ENCODE measurements at places on chromosomes 1 and 21. TPM values are rescaled to one million over a fixed set of nuclear protein-coding genes. Genes with fewer than 3 reads are reported as not detected.

Gene NKAIN1
- total RNA-seq: under 0.01 TPM

Gene OR2T35
- total RNA-seq: not detected

Gene CFAP126
- total RNA-seq: not detected

Gene RNF207
- 3.3 TPM for total RNA-seq

Gene FCRL4
- not detected for total RNA-seq

Gene IGFN1
- total RNA-seq: not detected

Gene TRIM63
- total RNA-seq: not detected

Gene ATP6V0B
- 125 TPM for total RNA-seq

Gene LCE1E
- not detected for total RNA-seq

Gene SLC35F3
- not detected for total RNA-seq

Gene PYGO2
- total RNA-seq: 6.6 TPM

Gene AVPR1B
- total RNA-seq: not detected

Gene PFKL
- 240 TPM for total RNA-seq

Gene CD34
- 19.8 TPM for total RNA-seq

Gene OR6K2
- not detected for total RNA-seq

Gene LRRC3
- total RNA-seq: 1.8 TPM

Gene IRF6
- 0.51 TPM for total RNA-seq

Gene SPATA21
- total RNA-seq: not detected

Gene TSPEAR
- total RNA-seq: 0.13 TPM

Gene WNT9A
- total RNA-seq: 0.76 TPM

Gene OR2AK2
- total RNA-seq: not detected

Gene DDX59
- total RNA-seq: 9.6 TPM

Gene RAP1GAP
- total RNA-seq: not detected

Gene FLG2
- not detected for total RNA-seq

Gene ETV3L
- under 0.01 TPM for total RNA-seq

Gene RHD
- 0.13 TPM for total RNA-seq

Gene GPR37L1
- total RNA-seq: not detected

Gene KRTAP12-2
- total RNA-seq: not detected

All from dermis microvascular lymphatic vessel endothelial cell (primary cell).